ENCODE measurements at places on chromosomes 4 and X.

DNA sequence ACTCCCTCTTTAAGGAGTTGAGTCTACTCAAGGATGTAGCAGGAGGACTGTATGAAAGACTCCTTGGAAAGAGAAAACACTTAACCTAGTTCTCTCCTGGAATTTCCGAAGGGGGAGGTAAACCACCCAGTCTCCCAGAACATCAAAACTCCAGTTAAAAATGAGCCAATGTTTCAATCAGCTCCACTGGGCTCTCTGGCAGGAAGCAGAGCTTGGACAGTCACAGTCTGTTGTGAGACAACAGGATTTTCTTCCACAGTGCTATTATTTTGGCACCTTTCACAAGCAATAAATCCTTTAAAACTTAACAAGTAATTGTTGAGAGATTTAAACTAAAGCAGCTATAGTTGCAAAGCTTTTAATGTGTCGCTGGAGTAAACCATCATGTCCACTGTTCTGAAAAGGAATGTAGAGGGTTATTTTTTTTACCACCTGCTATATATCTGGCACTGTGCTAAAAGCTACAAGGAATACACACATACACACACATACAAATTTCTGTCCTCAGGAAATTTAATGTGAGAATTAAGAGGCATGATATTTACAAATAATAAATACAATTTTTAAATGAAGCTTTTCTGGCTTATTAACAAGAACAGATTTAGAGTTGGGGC lies 229.2 kb upstream of the INTU start:
- no peak for DNase-seq

DNA sequence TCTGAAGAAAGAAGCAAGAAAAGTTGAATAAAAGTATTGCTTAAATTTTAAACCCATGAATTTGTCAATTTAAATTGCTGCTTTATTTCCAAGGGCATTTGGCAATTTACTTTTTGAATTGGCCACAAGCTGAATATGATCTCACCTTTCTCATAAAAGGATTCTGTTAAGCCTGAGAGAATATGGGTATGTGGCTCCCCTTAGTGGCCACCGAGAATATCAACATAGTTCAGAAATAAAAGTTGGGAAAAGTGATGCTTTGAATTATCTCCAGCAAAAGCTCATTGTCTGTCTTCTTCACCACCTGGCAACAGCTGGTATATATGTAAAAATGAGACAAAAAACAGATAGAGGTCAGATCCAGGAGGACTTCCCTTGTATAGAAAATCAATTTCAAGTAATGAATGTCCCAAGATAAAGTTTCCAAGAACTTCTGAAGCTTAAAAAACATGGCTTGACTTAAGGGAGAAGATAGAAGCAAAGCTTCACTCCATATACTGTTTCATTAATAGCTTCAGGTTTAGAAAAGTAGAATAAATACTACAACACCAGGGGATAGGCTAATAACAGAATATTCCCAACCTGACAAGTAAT lies 290.7 kb upstream of the FAM241A start:
- peak; percentile 10 for DNase-seq

GRCh38 chrX:129736491-129736890 lies 2.3 kb upstream of the XPNPEP2 start:
- no peak for DNase-seq

DNA sequence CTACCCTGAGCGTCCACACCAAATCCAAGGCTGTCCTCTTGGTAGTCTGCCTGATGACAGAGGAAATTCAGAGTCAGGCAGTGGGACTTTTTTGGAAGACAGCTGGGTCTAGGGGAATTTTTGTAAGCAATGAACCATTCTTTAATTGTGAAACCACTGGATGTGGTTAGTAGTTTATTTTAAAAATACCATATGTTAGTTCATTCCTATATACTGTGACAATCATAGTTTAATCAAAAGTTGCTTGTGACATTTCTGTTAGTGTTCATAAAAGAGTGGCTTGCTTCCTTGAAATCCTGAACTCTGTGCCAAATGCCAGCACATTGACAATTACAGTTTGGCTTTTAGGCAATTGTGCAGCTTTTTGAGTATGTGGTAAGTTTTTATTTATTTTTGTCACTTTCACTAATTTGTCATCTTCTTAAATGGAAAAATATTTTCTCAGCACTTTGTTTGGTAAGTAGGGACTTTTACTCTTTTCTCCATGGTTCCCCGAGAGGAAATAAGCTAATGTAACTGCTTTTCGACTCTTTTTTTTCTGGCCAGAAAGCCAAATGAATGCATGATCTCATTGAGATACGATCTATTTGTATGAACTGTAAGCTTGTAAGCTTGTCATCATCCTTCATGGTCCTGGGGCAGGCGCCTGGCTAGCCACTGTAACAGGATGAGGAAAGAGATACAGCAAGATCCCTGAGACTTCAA lies 72.6 kb upstream of the SLC4A4 start:
- no peak for DNase-seq

DNA sequence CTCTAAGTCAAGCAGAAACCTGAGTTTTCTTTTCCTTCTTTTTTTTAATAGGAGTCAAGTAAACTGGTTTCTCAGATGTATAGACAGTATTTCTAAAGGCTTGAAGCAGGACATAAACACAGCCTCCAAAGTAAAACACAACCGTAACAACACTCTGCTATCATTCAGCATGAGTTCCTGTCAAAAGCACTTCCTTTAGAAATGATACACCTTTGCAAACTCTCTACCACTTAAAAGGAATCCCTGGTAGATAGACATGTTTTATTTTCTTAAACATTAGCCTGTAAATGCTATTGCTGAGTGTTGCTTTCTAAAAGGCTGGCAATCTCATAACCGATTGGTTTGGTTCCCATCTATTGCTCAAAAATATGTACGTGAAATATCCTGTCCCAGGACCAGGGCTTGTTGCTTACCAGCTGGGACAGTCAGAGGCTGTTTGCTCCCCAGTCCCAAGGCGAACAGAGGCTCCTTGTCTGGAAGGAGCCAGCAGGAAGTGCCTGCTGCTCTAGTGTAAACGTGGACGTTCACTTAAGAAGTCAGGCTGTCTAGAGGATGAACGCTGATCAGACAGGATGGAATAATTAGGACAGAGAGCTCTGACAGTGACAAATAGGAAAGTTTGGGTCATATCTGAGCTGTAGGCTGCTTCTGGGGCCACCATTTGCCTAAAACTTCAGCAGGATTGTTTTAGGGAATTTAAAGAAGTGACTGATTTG lies 173.9 kb upstream of the KLF3 start:
- no peak for DNase-seq

- DNase-seq = peak; percentile 2
These were observed 141.5 kb downstream of the RPS6KA6 start for GRCh38 chrX:84046403-84046984.

DNA sequence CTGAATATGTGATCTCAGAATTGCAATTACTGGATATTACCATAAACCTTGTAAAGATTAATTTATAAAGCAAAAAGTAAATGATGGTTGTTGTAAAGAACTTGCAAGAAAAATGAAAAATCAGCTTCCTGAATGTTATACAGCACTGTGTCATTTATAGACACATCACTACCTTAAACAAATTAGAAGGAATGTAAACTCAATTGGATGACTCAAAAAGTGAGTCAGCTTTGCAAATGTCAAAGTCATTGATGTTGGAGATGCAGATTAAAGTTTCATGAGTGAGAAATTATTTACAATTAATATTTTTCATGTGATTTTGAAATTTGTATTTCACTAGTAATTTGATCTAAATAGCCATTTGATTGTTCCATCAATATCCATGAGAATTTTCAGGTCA lies 193.2 kb downstream of the RAPGEF2 start:
- DNase-seq = no peak

DNA sequence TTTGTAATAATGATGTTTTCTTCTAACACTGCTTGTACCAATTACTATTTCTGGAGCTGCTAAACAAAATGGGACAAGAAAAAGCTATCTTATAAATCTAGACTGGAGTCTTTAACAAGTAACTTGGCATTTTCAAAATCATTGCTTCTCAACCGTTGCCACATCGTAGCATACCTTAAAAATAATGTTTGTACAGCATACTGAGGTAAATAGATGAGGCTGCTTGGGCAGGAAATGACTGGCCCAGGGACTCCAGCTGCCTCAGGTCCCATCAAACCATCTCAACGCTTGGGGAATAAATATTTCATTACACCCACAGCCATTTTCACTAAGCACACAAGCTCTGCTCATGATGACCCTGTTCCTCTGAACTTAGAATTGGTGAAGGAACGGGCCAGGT lies 115.1 kb downstream of the SPANXA1 start:
- no peak for DNase-seq

GRCh38 chrX:15939737-15940136 lies 85.1 kb upstream of the AP1S2 start:
- no peak for DNase-seq

DNA sequence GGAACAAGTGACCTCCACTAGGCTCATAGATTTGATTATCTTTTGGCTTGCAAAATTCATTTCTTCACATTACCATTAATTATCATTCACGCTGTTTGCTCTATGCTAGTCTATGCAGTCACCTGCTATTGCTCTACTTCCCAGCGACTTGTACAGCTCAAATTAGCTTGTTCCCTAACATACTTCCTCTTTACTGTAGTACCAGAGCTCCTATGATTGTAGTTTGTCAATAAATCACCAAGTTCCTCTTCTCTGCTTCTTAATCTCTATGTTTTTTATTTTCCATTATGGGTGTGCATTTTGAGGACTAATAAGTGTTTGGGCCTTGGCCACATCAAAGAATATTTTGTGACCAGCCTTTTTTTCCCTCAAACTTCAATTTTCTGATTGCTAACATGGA lies 6.2 kb upstream of the GSPT2 start:
- no peak for DNase-seq

DNA sequence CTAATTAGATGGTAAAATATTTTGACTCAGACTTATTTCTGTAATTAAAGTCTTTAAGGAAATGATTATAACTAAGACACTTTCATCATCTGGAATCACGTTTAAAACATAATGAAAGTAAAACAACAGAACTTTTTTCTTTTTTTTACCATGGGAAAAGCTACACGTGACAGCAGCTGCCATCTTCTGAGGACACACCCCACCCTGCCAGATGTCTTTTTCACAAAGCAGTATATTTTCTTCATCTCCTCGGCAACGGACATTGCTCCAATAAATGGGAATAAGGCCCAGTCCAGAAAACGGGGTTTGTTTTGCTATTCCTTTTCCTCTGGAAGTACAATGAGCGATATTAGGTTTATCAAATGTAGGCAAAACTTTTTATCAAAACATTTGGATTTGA lies 17.5 kb downstream of the PRSS12 start:
- no peak for DNase-seq

- DNase-seq = no peak
These were observed 2.2 kb upstream of the SFRP2 start for GRCh38 chr4:153790962-153791551.

DNA sequence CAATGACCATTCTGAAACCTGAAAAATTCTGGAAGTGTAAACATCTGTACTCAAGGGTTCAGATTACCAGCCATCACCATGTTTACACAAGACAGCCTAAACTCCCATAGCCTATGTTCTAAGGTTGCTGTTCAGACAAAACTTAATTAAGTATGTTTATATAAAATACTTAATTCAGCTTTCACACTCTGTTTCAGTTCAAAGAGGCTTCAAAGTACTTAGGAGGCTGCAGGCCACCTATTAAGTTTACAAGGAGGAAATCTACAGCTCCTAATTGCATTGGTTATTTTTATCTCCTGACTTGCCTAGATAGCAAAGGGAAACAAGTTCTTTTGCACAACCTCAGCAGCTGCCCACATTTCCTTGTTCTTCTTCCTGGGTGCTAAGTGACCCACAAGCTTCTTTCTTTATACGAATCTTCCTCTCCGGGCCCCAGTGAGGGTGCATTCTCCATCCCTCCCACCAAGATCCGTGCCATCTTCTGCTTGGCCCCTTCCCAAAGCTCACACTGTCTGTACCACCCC lies 2.0 kb downstream of the GAK start:
- no peak for DNase-seq

DNA sequence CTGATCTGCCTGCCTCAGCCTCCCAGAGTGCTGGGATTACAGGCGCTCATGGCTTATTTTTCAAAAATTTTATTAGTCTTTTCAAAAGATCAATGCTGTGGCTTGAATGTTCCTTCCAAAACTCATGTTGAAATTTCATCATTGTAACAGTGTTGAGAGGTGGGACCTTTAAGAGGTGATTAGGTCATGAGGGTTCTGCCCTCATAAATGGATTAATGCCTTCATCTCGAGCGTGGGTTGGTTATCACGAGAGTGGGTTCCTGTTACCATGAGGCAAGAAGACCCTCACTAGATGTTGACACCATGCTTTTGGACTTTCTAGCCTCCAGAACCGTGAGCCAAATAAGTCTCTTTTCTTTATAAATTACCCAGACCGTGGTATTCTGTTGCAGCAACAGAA lies 30.3 kb downstream of the EIF2S3 start:
- no peak for DNase-seq

DNA sequence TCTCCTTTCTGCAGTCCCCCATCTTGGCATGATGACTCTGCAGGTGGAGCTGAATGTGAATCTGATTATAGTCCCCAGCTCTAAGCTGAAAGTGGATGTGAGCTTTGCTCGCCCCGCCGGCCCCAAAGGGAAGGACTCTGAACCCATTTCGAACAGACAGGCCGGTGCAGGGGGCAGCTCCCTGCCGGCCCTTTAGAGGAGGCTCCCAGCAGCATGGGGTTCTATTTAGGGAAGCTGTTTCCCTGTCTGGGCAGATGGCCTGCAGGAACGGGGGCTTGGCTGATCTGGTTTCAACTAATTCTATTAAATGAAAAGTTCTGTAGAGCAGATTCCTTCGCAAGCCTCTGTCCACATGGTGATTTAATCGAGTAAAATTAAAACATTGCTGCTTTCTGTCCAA lies 104.8 kb upstream of the MSX1 start:
- no peak for DNase-seq

DNA sequence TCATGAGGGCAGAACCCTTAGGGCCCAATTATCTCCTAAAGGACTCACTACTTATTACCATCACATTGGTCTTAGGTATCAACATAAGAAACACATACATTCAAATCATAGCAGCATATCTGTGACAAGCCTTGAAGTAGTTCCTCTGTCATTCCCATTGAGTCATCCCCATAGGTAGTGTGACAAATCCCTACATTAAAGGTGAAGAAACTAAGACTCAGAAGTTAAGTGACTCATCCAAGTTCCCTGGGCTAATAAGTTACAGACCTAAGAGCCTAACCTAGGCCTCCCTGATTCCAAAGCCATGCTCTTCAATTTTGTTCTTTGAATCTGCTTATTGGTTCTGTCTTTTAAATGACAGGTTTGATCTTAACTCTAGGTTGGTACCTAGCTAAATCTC lies 58.2 kb downstream of the CD38 start:
- DNase-seq = no peak

GRCh38 chr4:152052451-152053057 lies 291.7 kb upstream of the GATB start:
- no peak for DNase-seq
